ENCODE measurements at places on chromosomes 7 and 10. TPM values are rescaled to one million over a fixed set of nuclear protein-coding genes. Genes with fewer than 3 reads are reported as not detected.

RPEL1 gene
- 0.17 TPM for total RNA-seq

DNA sequence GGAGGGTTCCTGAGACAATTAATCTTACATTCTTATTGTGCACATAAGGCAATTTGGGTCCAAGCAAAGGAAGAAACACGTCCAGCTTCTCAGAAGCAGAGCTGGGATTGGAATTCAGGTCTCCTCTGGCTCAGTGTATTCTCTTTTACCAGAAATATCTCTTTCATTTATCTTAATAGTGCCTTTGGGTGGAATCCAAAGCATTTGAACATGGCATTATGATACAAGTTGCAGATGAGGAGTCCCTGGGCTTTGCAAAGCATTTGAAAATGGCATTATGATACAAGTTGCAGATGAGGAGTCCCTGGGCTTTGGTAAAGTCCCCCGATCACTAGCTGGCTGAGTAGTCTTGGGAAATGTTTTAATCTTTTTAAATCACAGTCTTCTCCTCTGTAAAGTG, 30.0 kb upstream of the PTN start:
- DNase-seq: no peak

PSPH gene
- total RNA-seq: 18.6 TPM

GRCh38 chr10:94320285-94320914, 42.3 kb downstream of the NOC3L start:
- DNase-seq: peak; percentile 79

GRCh38 chr10:8137726-8138125, 83.2 kb downstream of the GATA3 start:
- DNase-seq: peak; percentile 43

- no peak for DNase-seq
These were observed 617 bp upstream of the FOXI2 start for GRCh38 chr10:127736222-127736914.

MACC1 gene
- not detected for total RNA-seq

- DNase-seq: peak; percentile 76
These were observed 8.0 kb downstream of the CALHM3 start for GRCh38 chr10:103470761-103471653.

- DNase-seq: no peak
These were observed 62.3 kb downstream of the TMEM26 start for GRCh38 chr10:61390851-61391250.

IDI2 gene
- not detected for total RNA-seq

- peak; percentile 59 for DNase-seq
These were observed 3.3 kb downstream of the HILPDA start for GRCh38 chr7:128458956-128459355.

- peak; percentile 27 for DNase-seq
These were observed 1.5 kb downstream of the FRAT1 start for GRCh38 chr10:97320480-97321031.
